Trophoblast cell (in vitro differentiated cells and primary cell): ENCODE measurements at places on chromosomes 5 and 9.
A peak's percentile ranks its signal among the peaks of the same experiment; 100 is the strongest.

GRCh38 chr5:9559965-9560364 is 14.1 kb upstream of the SEMA5A start:
- no peaks in the 10 kb centered on the region for H3K36me3 ChIP-seq
- no peak overlapping the region for H3K4me3 ChIP-seq
- no peaks in the 10 kb centered on the region for H3K27me3 ChIP-seq
- no peak overlapping the region for H3K27ac ChIP-seq
- H3K4me1 ChIP-seq: peaks cover 7% of the 10 kb centered on the region

- H3K27ac ChIP-seq: no peak overlapping the region
- peaks cover 4% of the 10 kb centered on the region for H3K4me1 ChIP-seq
- H3K4me3 ChIP-seq: no peak overlapping the region
- DNase-seq: no peak
- H3K27me3 ChIP-seq: no peaks in the 10 kb centered on the region
Observed at GRCh38 chr5:93673316-93673954, 68.0 kb downstream of the POU5F2 start.

DNA sequence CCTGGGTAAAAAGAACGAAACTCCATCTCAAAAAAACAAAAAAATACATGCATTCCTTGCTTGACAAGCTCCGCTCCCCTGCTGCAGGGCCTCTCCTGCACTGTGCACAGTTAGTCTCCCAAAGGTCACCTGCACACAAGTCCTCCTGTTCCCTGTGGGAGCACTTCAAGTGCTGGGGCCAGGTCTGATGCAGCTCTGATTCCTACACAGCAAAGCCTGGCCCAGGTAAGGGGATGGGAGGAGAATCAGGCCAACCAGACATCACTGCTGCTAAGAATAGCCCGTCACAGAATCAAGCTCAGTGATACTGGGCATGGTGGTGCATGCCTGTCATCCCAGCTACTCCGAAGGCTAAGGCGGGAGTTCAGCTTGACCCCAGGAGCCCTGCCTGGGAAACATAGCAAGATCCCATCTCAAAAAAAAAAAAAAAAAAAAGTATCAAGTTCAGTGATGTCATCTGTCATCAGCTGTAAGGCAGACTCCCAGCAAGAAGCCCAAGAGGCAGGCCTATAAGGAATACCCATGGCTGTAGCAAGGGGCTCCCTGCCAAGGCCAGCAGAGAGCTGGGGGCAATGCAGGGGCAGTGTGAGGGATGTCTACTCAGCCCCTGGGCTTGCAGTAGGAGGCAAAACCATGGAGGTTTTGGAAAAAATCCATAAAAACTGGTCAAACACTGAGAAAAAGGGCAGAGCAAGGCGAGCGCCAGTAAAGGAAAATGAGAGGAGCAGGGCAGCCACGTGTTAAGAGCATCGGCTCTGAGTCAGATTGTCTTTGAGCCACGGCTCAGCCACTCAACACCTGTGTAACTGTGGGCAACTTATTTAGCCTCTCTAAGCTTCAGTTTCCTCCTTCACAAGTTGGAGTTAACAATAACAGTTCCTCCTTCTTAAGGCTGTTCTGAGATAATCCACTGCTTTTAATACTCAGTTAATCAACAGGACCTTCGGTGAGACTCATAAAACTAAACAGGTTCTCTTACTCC is 3.2 kb downstream of the TPM2 start:
- no peak overlapping the region for H3K4me3 ChIP-seq
- H3K4me1 ChIP-seq: peaks cover 24% of the 10 kb centered on the region
- no peaks in the 10 kb centered on the region for H3K27me3 ChIP-seq
- H3K36me3 ChIP-seq: peaks cover 49% of the 10 kb centered on the region

DNA sequence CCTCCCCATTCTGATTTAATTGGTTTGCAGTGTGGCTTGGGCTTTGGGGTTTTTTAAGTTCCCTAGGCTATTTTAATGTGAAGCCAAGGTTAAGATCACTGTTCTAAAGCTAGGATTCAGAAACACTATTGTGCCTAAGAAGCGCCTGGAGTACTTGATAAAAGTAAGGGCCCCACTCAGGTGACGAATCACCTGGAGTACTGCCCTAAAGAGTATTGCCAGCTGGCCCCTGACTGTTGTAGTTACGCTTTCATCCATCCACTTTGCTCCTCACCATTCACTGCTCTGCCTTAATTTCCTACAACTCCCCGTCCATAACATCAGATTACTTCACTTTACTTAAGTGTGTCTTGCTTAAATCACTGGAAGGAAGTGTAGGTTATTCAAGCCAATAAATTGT is 119.3 kb downstream of the CD180 start:
- no peak overlapping the region for H3K4me3 ChIP-seq
- DNase-seq: no peak
- H3K36me3 ChIP-seq: no peaks in the 10 kb centered on the region
- H3K4me1 ChIP-seq: no peaks in the 10 kb centered on the region
- H3K27ac ChIP-seq: no peak overlapping the region

- no peaks in the 10 kb centered on the region for H3K4me1 ChIP-seq
- no peak overlapping the region for H3K4me3 ChIP-seq
- H3K27me3 ChIP-seq: no peaks in the 10 kb centered on the region
- H3K36me3 ChIP-seq: no peaks in the 10 kb centered on the region
Observed at GRCh38 chr5:106142116-106142515, 1528.6 kb downstream of the EFNA5 start.

DNA sequence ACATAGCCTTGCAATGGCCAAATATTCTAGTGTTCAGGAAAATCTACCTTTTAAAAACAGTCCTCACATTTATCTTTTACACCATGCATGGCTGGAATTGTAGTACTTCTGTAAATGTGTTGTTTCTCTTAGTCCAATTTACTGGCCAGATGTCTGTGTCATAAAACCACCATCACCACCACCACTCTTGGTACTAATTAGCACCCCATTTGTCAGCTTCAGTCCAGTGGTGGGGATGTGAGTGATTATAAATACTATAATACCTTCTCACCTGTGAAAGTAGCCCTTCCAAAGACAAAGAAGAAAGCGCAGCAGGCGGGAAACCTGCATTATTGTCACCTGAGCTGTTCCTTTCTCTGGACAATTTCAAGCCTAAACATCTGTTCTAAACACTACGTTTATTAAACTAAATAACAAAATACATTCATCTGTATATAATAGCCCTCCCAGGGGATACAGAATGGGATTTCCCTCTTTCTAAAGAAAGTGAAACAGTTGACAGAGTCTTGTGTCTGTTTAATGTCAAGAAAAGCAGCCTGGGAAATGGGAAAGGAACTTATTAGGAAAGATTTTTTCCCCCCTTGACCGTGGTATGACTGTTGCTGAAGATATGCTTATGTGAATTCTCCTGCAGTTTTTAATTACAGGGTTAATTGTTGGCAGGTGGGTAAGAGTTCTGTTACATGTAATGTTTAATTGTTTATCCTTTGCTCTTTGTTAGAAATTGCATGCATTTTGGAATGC is 144.5 kb upstream of the NUDT12 start:
- H3K36me3 ChIP-seq: no peaks in the 10 kb centered on the region
- no peaks in the 10 kb centered on the region for H3K4me1 ChIP-seq
- no peak for DNase-seq
- H3K4me3 ChIP-seq: no peak overlapping the region

DNA sequence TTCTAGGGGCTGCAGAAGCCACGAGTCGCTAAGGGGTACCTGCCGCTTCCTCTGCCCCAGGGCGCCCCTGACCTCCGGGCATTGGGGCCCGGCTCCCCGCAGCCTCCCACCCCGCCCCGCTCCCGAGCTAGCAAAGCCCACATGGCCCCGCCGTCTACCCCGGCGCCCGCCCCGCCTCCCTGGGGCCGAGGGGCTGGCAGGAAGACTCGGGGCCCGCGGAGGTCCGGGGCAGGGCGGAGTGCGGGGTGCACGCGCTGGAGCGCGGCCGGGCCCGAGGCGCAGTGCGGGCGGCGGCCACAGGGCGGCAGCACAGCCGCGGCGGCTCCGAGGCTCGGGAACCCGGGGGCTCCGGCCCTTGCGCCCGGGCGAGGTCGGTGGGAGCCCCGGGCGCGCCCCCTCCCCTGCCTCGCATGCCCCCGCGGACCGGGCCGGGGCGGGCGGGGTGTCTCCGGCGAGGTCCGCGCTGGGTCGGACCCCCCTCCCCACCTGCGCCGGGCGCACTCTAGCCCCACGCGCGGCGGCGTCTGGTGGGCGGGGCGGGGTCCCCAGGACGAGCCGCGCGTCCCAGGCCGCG is 6.7 kb downstream of the NRARP start:
- H3K4me3 ChIP-seq: no peak overlapping the region
- no peaks in the 10 kb centered on the region for H3K36me3 ChIP-seq
- peaks cover 3% of the 10 kb centered on the region for H3K4me1 ChIP-seq

DNA sequence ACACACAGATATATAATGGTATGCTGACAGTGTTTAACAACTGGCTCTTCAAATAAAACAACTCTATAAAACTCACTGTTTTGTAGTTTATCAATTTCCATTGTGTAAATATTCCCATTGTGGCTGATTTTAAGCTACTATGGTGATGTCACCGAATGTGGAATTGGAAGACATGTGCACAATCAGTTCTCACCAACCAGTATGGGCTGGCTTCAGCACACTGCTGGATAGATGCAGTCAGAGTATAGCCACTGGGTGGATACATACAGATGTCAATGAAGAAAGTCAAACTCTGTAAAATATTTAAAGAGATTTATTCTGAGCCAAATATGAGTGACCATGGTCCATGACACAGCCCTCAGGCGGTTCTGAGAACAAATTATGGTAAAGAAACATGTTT is 475.9 kb upstream of the SMARCA2 start:
- no peaks in the 10 kb centered on the region for H3K36me3 ChIP-seq
- H3K27me3 ChIP-seq: no peaks in the 10 kb centered on the region
- no peak overlapping the region for H3K4me3 ChIP-seq
- H3K27ac ChIP-seq: no peak overlapping the region
- DNase-seq: no peak

- H3K4me1 ChIP-seq: no peaks in the 10 kb centered on the region
- DNase-seq: no peak
- H3K27ac ChIP-seq: no peak overlapping the region
Observed at GRCh38 chr5:1962619-1963355, 80.1 kb upstream of the IRX4 start.

GRCh38 chr9:8346296-8346695 is 546.7 kb upstream of the DMAC1 start:
- peaks cover 2% of the 10 kb centered on the region for H3K36me3 ChIP-seq
- H3K4me1 ChIP-seq: no peaks in the 10 kb centered on the region

DNA sequence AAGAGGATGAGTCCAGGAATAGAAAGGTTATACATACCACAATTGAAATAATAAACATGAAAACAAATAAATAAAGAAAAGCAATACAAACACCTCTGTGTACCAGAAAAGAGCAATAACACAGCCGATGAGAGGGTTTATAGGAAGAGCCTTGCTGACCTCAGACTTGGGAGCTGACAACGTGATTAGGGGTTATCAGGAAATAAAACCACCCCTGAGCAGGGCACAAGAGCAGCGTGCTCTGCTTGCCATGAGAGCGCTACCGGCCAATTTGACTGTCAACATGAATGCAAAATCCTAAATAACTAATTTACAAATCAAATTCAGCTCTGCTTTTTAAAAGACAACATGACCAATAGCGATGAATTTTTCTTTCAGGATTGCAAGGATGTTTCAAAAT is 2.6 kb upstream of the FREM1 start:
- H3K36me3 ChIP-seq: no peaks in the 10 kb centered on the region
- peaks cover 11% of the 10 kb centered on the region for H3K4me1 ChIP-seq
- no peaks in the 10 kb centered on the region for H3K27me3 ChIP-seq
- H3K4me3 ChIP-seq: no peak overlapping the region

- H3K27me3 ChIP-seq: no peaks in the 10 kb centered on the region
- H3K27ac ChIP-seq: no peak overlapping the region
- no peak for DNase-seq
- no peak overlapping the region for H3K4me3 ChIP-seq
- H3K36me3 ChIP-seq: no peaks in the 10 kb centered on the region
Observed at GRCh38 chr5:110053205-110053604, 363.5 kb downstream of the MAN2A1 start.

DNA sequence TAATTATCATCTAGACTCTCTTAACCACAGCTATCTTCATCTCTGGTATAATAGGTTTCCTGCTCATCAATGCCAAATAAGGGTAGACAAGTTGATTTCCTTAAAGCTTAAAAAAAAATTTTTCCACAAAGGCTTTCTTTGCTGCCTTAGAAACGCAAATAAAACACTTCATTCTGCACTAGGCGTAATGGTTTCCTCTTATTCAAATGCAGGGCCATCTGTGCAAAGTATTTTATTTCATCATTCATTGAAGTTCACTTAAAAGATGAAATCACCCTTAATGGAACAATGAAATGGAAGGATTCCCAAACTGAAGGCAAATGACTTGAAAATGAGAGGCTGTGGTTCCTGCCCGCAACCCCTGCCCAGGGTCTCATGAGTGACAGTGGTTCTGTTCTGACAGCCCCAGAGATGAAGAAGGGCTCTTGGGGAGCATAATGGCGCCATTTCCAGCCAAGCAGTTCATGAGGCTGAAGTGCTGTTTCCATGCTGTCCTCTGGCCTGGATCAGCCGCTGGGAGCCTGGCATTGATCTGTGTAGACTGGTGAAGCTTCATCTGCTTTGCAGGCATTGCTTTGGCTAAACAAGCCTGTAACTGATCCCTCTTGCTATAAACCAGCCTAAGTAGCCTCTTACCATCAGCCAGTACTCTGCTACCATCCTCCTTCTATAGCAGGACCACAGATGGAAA is 276.9 kb upstream of the WWC1 start:
- no peaks in the 10 kb centered on the region for H3K4me1 ChIP-seq
- H3K27me3 ChIP-seq: no peaks in the 10 kb centered on the region
- H3K27ac ChIP-seq: no peak overlapping the region
- H3K4me3 ChIP-seq: no peak overlapping the region
- DNase-seq: no peak
- H3K36me3 ChIP-seq: no peaks in the 10 kb centered on the region

DNA sequence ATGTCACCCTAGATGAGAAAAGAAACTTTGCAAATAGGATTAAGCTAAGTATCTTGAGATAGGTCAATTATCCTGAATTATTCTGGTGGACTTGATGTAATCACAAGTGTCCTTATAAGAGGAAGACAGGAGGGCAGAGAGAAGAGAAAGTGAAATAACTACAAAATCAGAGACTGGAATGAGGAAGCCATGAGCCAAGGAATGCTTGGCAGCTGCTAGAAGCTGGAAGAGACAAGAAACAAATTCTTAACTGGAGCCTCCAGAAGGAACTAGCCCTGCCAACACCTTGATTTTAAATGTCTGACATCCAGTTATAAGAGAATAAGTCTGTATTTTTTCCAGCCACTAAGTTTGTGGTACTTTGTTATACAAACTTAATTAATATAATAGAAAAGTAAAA is 480.0 kb downstream of the NR2F1-AS1 start:
- no peak overlapping the region for H3K27ac ChIP-seq
- H3K27me3 ChIP-seq: no peaks in the 10 kb centered on the region
- H3K36me3 ChIP-seq: no peaks in the 10 kb centered on the region
- H3K4me1 ChIP-seq: no peaks in the 10 kb centered on the region
- peak; percentile 65 for DNase-seq
- H3K4me3 ChIP-seq: no peak overlapping the region

- H3K4me3 ChIP-seq: no peak overlapping the region
- no peak for DNase-seq
- no peaks in the 10 kb centered on the region for H3K27me3 ChIP-seq
- H3K27ac ChIP-seq: no peak overlapping the region
- H3K36me3 ChIP-seq: peaks cover 37% of the 10 kb centered on the region
Observed at GRCh38 chr5:172097356-172097755, 90.7 kb downstream of the STK10 start.
